Upper lobe of right lung (tissue), 1 donor: ENCODE measurements at places on chromosomes 3 and 15.

DNA sequence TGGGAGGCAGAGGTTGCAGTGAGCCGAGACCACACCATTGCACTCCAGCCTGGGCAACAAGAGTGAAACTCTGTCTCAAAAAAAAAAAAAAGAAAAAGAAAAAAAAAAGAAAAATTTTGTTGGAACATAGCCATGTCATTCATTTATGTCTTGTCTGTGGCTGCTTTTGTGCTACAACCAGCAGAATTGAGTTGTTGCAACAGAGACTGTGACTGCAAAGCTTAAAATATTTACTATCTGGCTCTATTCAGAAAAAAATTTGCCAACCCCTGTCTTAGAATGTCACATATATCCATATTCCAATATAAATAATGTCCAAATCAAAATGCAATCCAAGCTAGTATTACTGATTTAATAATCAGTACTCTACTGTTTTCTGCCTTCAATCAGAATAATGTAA, 25.1 kb downstream of the CD80 start:
- DNase-seq = no peak

- DNase-seq = no peak
Measured at GRCh38 chr3:11570789-11571495, 72.8 kb downstream of the VGLL4 start.

DNA sequence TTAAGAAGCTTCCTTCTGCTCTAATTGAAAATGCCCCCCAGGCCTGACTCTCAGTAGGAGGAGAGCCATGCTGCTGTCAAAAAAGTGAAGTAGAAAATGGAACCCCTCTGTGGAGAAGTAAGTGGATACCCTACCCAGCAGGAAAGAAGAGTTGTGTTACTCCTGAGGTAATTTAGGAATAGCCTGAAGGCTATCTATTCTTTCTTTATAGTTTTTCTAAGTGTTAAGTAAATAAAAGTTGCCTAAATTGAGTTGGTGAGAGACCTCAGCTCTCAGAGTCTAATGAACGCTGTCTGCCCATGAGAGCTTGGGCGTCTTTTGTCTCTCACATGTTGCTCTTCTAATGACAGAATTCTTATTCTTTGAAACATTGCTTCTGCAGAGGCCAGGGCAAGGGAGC, 116.2 kb downstream of the NSUN3 start:
- DNase-seq = no peak

GRCh38 chr3:178203165-178203564, 333.1 kb upstream of the KCNMB2 start:
- no peak for DNase-seq

GRCh38 chr3:149554826-149555225, 80.3 kb downstream of the TM4SF4 start:
- no peak for DNase-seq

DNA sequence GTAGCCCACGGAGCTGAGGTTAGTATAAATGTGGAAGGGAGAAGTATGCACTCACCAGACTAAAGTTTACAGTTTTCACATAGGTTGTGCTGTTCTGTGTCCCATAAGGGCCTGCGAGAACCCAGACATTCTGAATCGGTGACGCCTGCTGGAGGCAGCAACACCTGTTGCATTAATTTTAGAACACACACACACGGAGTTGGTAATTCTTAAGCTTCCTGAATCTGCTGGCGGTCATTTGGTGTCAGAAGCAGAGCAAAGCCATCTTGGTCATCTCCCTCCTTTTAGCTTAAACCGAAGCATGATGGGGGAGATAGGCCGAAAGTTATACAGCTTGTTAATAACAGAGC, 41.1 kb upstream of the AP3B2 start:
- no peak for DNase-seq

GRCh38 chr15:39290711-39291435, 290.0 kb upstream of the THBS1 start:
- no peak for DNase-seq

GRCh38 chr3:57288403-57288802, 4.1 kb downstream of the ASB14 start:
- DNase-seq = no peak

DNA sequence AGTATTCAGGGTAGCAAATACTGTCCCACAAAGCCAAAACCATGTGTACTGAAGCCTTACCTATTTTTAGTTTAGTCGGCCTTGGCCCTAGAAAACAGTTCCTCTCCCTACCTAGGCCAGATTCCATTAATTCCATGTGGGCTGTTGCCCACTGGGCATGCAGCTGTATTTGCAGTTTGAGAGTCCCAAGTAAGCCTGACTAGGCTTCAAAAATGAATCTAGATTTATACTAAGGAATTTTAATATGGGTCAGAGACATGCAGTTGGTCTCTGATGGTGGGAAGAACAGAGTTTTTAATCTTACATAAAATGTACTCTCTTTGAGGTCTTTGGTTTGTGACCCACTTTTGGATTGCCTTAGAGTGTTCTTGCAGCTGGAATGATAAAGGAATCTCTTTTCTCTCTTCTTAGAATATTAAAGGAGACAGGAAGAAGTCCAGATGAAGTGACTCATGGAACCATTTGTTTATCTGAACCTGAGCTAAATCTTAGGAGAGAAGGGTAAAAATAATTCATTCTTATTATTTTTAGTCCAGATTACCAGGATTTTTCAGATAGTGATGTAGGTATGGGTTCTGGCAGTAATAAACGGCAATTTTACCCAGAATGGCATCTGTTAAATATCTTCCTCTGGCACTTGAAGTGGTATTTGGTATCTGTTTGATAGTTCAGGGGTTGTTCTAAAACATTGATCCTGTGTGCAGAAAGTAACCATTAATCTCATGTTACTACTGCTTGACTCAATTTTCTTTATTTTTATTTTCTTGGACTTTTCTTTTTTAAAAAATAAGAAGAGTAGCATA, 33.8 kb downstream of the GLCE start:
- no peak for DNase-seq

GRCh38 chr3:197028728-197029510, 698 bp downstream of the MELTF start:
- DNase-seq = peak; percentile 66

DNA sequence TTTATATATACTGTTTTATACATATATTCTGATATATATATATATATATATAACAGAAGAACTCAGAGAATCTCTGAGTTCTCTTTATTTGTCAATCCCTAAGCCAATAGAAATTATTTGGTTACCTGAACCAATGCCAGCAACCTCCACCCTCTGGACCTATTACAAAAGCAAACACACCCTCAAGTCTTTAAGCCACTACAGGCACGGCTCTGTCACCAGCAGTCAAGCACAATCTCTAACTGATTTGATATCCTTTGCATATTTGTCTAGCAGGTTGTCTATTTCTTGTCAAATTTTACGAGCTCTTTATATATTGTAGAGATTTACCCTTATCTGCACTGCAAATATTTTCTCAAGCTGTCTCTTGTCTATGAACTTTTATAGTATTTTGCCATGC, 66.6 kb upstream of the TOPAZ1 start:
- DNase-seq = no peak

- no peak for DNase-seq
Measured at GRCh38 chr3:129441782-129442181, 1.8 kb downstream of the IFT122 start.

DNA sequence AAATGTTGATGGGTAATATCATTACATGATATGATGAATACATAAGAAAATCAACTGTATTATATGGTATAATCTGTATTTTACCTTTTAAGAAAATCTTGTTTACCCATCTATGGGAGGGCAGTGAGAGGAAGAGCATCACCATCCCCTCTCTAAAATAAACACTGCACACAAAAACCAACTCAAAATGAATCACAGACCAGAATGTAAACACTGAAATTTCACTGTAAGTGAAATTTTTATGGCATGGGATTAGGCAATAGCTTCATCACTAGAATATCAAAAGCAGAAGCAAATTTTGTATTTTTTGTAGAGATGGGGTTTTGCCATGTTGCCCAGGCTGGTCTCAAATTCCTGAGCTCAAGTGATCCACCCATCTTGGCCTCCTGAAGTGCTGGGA, 26.2 kb downstream of the IFT80 start:
- no peak for DNase-seq

DNA sequence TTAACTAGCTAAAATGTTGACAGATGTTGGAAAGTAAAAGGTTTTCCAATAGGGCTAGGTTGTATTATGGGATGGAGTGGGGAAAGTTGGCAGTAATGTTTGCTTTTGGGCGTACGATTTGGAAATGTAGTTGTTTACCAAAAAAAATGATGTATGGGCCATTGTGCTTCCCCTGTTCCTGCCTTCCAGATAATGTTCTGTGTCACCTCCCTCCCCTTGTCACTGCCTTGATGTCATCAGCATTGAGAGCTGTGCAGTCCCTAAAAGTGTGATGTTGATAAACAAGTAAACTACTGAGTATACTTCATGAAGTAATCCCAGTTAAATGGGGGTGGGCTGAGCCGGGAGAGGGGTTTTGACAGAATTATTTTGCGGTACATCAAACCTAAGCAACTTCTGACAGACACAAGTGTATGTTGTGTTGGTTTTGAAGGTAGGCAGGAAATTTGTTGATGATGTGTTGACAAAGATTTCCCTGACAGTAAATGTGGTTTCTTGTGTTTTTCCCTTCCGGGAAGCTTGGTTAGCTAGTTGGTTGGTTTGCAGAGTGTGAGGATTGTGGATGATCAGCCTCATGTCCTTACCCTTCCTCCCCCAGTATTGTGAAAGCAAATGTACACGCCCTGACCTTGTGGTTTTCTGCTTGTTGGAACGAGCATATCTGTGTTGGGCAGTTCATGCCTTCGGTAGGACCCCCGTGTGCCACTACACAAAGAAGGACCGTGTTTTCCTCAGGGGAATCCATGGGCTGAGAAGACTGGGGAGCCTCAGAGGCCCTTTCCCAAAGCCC, 87.3 kb downstream of the PGPEP1L start:
- DNase-seq = no peak

- DNase-seq = no peak
Measured at GRCh38 chr3:9782770-9783169, 9.5 kb downstream of the TADA3 start.

DNA sequence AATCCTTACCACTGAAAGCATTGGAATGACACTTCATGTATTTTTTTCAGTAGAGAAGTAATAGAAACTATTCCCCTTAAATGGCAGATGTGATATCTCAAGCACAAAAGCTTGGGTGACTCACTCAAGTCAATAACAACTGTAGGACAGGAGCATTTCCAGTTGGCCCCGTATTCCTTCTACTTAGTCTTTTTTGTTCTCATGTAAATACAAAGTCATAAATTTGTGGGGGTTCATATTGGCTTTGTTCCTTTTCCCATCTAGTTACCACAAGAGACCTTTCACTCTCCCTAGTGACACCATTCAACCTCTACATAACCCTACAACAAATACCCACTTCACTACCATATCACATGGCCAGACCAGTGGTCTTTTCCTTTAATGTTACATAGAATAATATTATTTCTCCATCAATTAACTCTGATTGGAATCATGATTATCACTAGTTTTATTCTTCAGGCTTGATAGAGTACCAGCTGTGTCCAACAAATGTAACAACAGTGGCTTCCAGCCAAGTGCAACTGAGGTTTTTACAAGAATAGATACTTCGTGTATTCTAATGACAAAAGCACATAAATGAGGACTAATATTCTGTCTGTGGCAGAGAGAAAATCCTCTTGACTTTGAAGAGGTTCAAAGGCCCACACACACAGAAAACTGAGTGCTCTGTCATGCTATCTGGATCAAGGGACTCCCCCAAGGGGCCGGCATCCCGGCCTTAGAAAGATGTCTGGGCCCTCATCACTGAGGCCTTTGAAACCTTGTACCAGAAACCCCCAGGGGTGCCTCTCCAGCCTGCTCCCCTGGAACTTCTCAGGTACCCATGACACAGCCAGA, 94.0 kb upstream of the THBS1 start:
- DNase-seq = no peak

GRCh38 chr3:133246119-133246518, 153.7 kb upstream of the BFSP2 start:
- no peak for DNase-seq

DNA sequence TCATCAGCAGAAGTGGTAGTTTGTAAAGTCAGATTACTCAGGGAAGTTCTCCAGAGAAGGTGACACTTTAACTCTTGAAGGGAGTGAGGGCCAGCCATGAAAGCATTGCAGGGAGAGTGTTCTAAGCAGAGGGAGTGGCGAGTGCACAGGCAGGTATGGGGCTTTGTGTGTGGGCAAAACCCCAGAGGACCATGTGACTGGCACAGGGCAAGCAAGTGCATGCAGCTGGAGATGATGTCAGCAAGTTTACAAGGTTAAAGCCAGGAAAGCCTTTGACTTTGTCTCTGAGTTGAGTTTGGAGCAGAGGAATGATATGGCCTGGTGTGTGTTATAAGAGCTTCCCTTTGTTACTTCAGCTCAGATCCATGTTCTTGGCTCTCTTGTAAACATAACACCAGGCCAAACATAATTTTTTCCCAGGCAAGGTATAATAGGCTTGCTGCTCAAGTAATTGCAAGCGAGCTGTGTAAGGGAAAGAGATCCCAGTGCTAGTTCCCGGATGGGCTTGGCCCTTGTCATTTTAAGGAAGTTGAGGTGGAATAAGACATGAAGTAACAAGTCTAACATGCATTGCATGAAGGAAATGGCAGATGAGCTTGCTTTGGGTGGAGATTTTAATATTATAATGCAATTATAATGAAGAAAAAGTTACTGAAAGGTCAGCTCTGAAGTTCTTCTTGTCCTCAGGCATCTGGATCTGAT, 341.1 kb upstream of the LRRC3B start:
- DNase-seq = no peak

- DNase-seq = no peak
Measured at GRCh38 chr3:139527265-139527664, 12.3 kb downstream of the RBP1 start.

GRCh38 chr15:36156879-36157427, 422.5 kb upstream of the CDIN1 start:
- no peak for DNase-seq

- no peak for DNase-seq
Measured at GRCh38 chr3:88307666-88308065, 157.9 kb downstream of the C3orf38 start.

DNA sequence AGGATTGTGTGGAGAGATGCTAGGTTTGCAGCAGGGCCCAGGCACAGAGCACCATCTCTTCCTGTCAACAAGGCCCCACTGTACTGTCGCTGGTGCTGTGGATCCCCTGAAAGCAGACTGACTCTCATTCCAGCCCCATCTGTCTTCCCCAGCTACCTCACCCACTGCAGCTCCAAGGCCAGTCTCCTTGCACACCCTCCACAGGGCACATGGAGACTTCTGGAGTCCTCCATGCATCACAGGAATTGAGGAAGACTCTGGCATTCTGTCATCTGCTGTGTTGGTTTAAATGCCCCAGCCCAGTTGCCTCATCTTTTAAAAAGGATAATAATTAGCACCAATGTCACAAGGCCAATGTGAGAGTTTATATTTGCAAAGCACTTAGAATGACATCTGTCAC, 301.2 kb downstream of the RPLP1 start:
- no peak for DNase-seq

GRCh38 chr15:99504071-99504822, 61.5 kb upstream of the MEF2A start:
- no peak for DNase-seq

GRCh38 chr3:172040981-172041963, 1.9 kb downstream of the FNDC3B start:
- DNase-seq = peak; percentile 66

DNA sequence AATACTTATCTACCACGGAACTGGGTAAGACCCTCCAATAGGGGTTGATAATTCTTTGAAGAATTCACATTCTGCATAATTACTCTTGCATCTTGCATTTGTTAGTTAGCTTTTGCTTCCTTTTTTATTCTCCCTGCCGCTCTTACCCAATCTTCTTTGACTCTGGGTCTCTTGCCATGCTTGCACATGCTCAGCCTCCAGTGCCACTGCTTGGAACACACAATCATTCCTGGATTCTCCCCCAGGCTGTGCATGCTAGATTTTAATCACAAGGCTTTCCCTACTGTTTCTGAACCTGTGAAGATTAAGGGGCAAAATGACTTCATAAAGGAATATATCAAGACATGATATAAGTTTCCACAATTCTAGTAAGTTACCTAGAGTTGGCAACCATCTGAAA, 133.1 kb downstream of the IL1RAP start:
- no peak for DNase-seq
